ENCODE measurements at places on chromosomes 11 and 22. TPM values are rescaled to one million over a fixed set of nuclear protein-coding genes. Genes with fewer than 3 reads are reported as not detected.

NXPE1 gene
- not detected for total RNA-seq

CFAP300 gene
- total RNA-seq: 0.96 TPM

CDC42EP1 gene
- 98.1 TPM for total RNA-seq

ANO5 gene
- total RNA-seq: 2.3 TPM

TMPRSS6 gene
- total RNA-seq: not detected

NXF1 gene
- 40.9 TPM for total RNA-seq

UBXN1 gene
- 321 TPM for total RNA-seq

APOL6 gene
- 20.9 TPM for total RNA-seq

C11orf52 gene
- 5.0 TPM for total RNA-seq

OR4A16 gene
- not detected for total RNA-seq

NPAS4 gene
- total RNA-seq: not detected

AQP11 gene
- 0.75 TPM for total RNA-seq

MAJIN gene
- 0.68 TPM for total RNA-seq

SLC37A2 gene
- total RNA-seq: 1.8 TPM

SLC22A8 gene
- not detected for total RNA-seq

GRCh38 chr11:36508743-36509142 lies 1.3 kb downstream of the TRAF6 start:
- DNase-seq: no peak

DNA sequence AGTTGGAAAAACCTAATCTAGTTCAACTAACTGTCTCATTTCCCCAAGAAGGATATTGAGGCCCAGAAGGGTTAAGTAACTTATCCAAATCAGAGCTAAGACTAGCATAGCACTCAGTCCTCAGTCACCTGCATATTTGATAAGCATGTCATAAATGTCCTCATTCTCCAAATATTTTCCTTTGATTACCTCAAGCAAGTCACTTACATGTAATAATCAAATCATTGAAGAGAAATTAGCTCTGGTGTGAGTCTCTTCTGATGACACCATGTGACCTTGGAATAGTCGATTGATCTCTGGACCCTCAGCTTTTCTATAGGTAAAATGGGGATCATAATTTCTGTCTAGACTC lies 48.8 kb upstream of the PICALM start:
- no peak for DNase-seq

DNA sequence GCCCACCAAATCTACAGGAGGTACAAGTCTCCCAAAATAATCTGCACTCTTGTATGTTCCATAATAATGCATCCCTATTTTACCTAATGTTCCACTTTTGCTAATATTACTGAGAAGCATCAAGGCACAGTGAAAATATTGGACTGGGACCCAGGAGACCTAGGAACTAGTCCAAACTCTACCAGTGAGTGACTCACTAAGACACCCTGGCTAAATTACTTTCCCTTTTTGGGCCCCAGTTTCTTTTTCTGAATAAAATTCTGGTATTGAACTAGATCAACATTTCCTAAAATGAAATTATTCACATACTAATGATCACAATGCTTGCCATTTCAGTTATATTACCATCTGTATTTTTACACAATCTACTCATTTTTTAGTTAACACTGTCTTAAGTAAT lies 19.6 kb downstream of the THAP12 start:
- no peak for DNase-seq

DNA sequence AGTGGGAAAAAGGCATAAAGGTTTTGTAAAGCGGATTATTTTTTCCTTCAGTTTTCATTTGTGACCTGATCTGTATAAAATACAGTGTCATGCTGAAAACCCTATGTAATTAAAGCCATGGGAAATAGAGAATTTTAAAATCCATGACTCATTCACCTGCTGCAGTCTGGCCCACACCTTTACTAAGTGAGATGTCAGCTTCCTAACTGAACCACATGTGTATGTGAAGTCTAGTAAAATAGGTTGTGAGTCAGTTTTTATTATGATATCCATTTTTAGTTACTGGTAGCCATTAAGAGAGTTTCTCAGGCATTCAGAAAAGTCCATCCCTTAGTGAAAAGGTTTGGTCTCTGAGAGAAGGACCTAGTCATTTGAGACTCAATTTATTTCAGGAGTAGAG lies 60.9 kb downstream of the TRIM44 start:
- DNase-seq: no peak

DNA sequence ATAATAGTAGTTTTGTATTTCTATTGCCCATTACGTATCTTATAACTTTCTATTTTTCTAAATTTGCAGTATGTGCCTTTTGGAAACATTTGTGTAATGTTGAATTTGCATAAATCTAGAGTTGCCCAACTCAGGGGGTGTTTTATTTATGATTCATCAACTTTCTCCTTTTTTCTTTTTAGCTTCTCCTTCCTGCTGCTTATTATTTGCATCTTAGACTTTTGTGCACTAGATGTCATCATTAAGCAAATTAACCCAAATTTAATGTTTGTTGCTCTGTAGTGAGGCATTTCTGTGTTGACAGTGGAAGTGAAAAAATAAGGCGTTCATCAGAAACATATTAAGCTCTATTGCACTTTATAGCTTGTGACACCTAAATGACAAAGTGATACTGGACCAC lies 56.2 kb upstream of the ZBED5 start:
- DNase-seq: no peak

- no peak for DNase-seq
These were observed 35.3 kb upstream of the SEPTIN5 start for GRCh38 chr22:19678949-19679521.

GRCh38 chr11:69100454-69101114 lies 51.9 kb downstream of the TPCN2 start:
- no peak for DNase-seq

DNA sequence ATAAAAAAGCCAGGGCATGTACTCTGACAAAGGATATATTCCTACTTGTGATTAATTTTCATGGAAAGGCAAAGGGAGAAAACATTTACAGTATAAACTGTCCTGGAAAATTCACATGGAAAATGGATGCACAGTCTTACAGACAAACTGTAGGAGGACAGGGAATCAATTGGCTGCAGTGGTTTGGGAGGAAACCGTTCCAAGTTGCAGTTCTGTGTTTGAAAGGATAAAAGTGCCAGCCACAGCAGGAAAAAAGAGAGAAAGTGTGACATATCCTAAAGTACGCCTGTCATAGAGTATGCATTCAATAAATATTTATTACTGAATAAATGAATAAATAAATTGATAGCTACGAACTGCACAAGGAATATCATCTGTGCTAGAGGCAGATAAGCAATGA lies 462.9 kb downstream of the RAB38 start:
- DNase-seq: no peak

DNA sequence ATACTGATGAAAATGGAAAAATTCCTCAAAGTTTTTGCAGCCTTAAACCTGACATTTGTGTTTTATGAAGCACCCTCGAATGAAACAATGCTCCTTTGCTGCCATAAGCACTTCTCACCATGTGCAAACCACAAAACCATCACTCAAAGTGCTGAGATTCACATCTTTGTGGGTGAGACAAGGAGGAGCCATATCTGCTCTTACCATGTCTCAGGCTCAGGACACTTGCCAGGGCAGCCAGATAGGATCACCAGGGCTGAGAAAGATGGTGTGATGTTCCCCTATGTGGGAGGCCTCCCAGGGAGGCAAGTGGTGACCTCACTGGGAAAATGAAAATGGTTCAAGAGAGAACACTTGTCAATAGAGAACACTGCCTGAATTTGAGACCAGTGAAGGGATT lies 120.4 kb downstream of the CCDC34 start:
- no peak for DNase-seq

DNA sequence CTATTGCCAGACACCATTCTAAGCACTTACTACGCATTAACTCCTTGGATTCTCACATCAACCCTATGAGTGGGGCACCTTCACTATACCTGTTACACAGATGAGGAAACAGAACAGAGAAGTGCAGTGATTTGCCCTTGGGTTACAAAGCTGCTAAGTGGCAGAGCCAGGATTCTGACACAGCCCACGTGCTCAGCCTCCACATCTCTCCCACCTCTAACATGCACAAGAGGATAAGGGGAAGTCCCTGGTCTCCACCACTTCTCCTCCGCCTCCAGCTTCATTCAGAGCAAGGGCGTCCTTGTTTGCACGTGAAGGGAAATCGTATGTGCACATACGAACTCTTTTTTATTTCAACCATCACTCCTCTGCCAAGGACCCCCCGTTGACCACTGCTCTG lies 53.7 kb downstream of the CDON start:
- DNase-seq: no peak

GRCh38 chr22:26610996-26611395 lies 6.8 kb downstream of the CRYBB1 start:
- DNase-seq: no peak

DNA sequence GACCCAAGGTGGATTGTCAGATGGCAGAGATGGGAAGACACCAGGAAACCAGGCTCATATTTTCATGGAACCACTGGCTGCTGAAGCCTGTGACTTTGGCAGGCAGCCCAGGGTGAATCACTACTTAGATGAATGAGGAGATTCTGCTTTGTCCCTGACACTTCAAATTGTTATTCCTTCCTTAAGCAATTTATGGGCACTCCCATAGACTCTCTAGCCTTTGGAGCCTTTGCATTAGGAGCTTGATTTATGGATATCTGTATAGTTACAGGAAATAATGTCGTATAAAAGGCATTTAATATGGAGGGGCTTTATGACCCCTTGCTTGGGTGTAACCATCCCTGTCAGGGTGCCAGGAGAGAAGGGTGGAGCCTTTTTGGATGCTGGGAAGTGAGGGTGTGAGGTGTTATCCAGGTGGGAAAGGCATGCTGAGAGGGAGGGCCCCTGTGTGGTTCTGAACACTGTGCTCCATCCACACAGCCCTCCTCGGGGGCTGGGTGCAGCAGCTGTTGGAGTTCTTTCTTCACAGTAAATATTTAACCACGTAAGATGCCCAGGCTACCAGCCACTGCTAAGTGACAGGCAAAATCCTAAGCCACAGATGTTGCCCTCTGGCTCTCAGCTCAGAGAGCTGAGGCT lies 35.3 kb downstream of the IL18 start:
- peak; percentile 69 for DNase-seq

DNA sequence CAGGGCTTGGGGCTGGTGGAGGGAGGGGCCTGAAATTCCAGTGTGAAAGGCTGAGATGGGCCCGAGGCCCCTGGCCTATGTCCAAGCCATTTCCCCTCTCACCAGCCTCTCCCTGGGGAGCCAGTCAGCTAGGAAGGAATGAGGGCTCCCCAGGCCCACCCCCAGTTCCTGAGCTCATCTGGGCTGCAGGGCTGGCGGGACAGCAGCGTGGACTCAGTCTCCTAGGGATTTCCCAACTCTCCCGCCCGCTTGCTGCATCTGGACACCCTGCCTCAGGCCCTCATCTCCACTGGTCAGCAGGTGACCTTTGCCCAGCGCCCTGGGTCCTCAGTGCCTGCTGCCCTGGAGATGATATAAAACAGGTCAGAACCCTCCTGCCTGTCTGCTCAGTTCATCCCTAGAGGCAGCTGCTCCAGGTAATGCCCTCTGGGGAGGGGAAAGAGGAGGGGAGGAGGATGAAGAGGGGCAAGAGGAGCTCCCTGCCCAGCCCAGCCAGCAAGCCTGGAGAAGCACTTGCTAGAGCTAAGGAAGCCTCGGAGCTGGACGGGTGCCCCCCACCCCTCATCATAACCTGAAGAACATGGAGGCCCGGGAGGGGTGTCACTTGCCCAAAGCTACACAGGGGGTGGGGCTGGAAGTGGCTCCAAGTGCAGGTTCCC lies at the start of gene APOC3:
APOC3 (plus strand) TSS at position 383 of the 659 bp plus-strand sequence. CDS start 676 bp downstream, outside the sequence.
- no peak for DNase-seq

DNA sequence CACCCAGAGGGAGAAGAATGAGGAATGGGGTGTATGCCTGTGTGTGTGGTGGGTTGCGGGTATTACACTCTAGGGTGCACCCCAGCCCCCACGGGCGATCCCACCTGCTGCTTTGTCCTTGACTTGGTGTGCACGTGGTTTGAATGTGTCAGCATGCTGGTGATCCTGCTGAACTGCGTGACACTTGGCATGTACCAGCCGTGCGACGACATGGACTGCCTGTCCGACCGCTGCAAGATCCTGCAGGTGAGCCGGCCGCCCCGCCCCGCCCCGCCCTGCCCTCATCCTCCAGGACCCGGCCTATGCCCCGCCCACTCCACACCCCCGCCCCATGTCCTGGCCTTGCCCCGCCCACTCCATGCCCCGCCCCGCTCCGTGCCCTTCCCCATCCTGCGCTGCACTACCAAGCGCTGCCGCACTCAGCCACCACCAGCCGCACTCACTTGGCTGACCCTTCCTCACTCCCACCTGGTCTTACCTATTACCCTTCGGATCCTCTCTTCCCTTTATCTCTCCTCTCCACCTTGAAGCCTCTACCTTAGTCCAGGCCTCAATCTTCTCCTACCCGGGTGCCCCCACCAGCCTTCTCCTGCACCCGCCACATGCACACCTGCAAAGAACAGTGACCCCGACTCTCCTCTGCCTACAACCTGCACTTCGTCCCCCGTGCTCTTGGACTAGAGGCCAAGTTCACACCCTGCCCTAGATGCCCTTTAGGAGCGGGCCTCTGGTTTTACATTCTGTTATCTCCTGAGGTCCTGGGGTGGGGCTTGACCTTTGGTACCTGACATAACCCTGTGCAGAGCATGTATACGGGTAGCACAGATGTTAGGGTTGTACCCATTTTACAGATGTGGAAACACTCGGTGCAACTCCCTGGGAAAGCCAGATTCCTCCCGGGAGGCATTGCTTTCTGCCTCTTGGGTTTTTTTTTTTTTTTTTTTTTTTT lies 27.7 kb downstream of the CACNA1I start:
- no peak for DNase-seq

GRCh38 chr11:85989746-85990145 lies 79.1 kb downstream of the PICALM start:
- DNase-seq: no peak

DNA sequence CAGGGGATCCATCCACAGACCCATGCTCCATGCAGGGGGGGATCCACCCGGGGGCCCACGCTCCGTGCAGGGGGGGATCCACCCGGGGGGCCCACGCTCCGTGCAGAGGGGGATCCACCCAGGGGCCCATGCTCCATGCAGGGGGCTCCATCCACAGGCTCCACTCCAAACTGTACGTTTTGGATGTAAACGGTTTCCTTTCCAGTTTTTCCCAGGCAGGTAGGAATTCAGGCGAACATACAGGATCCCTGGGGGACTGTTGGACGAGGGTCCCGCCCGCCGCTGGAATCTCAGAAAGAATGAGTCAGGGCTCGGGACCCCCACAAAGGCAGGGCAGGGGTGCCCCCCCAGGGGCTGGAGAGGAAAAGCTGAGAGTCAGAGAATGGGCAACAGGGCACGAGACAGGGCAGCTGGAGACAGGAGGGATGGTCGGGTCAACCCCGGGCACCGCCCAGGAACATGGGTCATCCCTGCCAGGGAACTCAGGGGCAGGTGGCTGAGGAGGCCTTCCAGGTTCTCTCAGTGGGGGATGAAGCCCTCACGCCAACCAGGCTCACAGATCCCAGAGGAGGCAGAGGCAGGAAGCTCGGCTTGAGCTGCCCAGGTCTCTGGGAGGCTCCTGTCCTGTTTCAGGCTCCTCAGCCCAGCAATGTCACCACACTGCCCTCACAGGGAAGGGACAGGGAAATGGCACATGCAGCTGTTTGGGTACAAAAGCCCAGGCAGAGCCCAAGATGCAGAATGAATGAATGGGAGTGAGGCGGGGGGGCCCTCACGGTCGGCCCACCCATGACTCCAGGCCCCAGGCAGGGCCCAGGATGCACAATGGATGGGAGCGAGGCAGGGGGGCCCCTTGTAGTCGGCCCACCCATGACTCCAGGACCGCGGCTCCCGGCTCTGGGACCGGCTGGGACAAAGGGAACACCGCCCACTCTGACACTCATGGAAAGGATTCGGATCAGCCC lies 200.2 kb downstream of the BRD1 start:
- no peak for DNase-seq

GRCh38 chr11:2203440-2204259 lies 32.0 kb upstream of the TH start:
- no peak for DNase-seq

Data from kidney epithelial cell (primary cell).